NCI-H510A treated with DMSO at 0.1 percent for 48 hours (cell line): ENCODE measurements at places on chromosomes 5 and 9.

GRCh38 chr5:16626696-16627264, 10.0 kb upstream of the RETREG1 start:
- no peak for DNase-seq

GRCh38 chr9:87120610-87121009, 173.3 kb upstream of the GAS1 start:
- no peak for DNase-seq

- DNase-seq = no peak
These were observed 19.8 kb downstream of the COL27A1 start for GRCh38 chr9:114174876-114175771.

GRCh38 chr9:81314490-81314889, 374.9 kb downstream of the TLE1 start:
- DNase-seq = no peak

- no peak for DNase-seq
These were observed 506.2 kb downstream of the GABRG2 start for GRCh38 chr5:162573758-162574157.

DNA sequence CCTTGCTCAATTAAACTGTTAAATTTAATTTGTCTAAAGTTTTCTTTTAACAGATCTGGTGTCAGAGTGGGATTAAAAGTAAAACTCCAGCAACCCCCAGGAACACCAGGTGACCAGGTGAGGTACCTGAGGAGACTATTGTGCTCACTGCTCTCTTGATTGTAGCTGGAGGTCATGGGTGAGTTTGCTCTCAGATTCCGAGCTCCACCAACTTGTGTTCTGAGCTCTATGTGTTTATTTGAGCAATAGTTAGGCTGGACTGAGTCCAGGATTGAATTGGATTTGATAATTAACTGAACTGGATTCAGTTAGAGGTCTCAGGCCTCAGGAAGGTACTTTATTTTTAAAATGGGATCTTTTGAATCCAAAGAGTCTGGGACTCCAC, 17.9 kb upstream of the SCGB3A2 start:
- no peak for DNase-seq

- no peak for DNase-seq
These were observed 647.2 kb downstream of the BNC2 start for GRCh38 chr9:16223074-16223871.

- DNase-seq = no peak
These were observed 106.8 kb downstream of the MED27 start for GRCh38 chr9:131972889-131973288.

GRCh38 chr5:179163236-179164155, 103.3 kb downstream of the ZNF354C start:
- DNase-seq = no peak

GRCh38 chr9:130378875-130379648, 65.7 kb upstream of the ASS1 start:
- DNase-seq = no peak

GRCh38 chr9:80691229-80691628, 998.1 kb downstream of the TLE1 start:
- DNase-seq = no peak

DNA sequence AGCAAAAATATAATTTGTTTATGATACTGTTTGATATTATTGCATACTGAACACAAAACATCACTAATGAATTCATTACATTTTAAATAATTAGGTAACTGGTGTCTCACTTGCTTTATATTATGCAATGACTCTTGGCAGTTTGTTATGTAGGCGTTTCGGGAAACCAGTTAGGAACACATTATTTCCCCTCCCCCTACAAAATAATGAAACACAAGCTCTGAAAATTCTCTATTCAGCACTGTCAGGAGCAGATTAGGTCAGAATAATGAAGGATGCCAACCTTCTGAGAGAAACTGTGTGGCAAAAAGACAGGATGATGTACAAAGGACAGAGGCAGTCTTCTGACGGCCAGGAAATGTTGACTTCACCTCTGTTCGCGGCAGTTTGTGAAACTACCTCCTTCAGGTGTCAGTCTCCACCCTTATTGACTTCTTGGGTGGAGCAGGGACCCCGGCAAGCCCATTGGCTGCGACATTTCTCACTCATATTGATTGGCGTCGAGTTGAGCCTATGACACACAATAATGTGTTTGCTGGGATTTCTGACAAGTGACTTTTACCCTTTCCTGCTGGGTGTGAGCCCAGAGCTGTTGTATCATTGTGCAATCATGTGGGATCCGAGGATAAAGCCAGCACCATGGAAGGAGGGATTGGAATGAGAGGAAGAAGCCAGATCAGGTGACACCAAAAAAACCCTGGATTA, 33.9 kb downstream of the SH3PXD2B start:
- peak; percentile 45 for DNase-seq

- DNase-seq = no peak
These were observed 100.9 kb downstream of the ATP10B start for GRCh38 chr5:160750938-160751657.

- DNase-seq = no peak
These were observed 28.1 kb downstream of the RIGI start for GRCh38 chr9:32497921-32498320.

DNA sequence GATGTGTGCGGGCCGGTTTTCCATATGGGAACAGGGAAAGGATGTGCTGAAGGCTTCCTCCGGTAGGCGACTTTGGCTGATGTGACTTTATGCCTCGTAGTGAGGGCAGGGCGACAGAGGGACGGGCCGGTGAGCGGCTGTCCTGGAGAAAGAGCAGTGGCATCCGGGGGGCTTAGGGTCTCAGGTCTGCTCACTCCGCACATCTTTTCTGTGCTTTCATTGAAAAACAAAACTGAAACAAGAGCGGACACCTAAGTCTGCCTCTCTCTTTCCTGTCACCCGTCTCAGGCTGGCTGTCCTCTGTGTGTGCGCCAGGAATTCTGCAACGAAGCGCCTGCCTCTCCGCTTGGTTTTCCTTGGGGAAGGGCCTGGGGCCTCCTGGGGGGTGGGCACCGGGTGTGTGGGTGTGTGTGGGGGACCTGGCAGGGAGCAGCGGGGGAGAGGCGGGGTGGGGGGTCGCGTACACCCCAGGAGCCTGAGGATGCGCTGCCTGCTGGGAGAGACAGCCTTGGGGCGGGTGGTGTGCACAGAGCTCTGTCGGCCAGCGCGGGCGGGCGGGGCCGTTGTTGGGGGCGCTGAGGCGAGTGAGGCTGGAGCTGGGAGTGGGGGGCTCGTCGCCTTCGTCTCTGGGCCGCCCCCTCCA, 580 bp upstream of the PRRX2 start:
- no peak for DNase-seq

- no peak for DNase-seq
These were observed 21.2 kb downstream of the SPATA31D3 start for GRCh38 chr9:81964218-81965171.

- no peak for DNase-seq
These were observed 81.7 kb upstream of the SPTLC1 start for GRCh38 chr9:92196909-92197308.
